HT1080 (cell line): ENCODE measurements at places on chromosomes 1 and 21.
A peak's percentile ranks its signal among the peaks of the same experiment; 100 is the strongest.

DNA sequence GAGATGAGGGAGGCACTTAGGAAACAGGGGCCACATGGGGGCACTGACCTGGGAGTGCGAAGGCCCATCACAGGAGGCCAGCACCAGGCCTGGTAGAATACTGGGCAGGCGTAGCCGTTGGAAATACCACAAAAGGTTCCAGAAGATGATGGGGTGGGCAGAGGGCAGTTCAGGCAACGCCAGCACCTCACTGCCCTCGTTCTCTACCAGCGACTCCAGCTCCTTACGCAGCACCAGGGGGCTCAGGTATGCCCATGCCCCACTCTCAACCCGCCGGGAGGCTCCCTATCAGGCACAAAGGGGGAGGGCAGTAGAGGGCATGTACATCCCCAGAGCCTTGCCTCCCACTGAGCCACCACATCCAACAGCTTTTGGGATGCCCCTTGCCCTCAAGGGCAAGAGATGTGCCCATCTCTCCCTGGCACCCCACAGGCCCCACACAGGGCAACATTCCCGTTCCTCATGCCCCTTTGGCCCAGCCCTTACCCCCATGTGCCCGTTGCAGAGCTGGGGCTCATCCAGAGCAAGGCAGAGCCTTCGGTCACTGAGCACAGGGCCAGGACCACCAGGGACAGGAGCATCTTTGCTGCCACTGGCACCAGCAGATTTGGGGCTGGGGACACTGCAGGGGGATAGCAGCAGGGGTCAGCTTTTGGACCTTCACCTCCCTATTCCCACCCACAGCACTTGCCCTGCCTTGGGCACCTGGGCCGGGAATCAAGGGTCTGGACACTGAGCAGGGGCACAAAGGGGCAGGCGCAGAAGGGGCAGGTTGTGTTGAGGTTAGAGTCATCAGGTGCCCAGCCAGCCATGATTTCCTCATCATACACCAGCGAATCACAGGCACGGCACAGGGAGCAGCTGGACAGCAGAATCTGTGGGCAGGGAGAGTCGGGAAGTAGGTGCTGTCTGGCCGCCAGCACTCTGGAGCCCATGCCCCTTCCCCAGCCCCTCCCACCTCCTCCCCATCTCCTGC, 9.7 kb upstream of the GATAD2B start:
- no peak for DNase-seq

- DNase-seq, result peak; percentile 73
Measured at GRCh38 chr1:217896490-217896889, 265.3 kb downstream of the SPATA17 start.

DNA sequence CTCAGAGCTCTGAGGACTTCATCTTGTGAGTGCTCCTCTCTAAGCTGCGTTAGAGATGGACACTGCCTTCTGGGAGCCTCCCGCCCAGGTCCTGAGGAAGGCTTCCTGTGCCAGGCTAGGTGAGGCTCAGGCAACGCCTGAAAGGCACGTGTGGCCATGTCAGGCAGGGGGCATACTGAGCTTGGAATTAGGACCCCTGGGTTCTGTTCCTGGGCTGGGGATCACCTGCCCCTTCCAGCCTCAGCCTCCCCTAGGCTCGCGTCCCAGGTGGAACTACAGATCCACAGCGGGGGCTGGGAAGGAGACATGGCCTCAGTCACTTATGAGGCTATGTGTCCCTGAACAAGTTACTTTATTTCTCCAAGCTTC, 10.0 kb upstream of the ASCL5 start:
- no peak for DNase-seq

DNA sequence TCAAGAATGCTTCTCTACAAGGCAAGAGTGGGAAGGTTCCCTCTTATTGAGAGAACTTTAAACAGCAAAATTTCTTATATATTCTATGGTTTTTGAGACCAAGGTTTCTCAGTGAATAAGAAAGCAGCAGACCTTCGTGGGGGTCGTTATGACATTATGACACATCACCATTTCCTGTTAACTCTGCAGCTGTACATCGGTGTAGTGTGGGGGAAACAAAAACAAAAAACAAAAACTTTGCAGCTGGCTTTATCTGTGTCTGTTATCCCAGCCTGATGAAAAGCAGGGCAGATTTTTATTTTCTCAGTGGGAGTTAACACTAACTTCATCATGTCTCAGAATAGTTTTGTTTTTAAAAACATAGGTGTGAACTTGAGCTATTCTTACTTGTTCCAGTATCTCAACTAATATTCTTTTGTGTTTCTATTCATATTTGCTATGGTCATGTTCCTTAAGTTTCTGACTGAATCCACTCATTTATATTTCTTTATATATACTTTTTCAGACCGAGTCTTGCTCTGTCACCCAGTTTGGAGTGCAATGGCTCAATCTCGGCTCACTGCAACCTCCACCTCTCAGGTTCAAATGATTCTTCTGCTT, 2.1 kb downstream of the SDE2 start:
- peak; percentile 34 for DNase-seq

DNA sequence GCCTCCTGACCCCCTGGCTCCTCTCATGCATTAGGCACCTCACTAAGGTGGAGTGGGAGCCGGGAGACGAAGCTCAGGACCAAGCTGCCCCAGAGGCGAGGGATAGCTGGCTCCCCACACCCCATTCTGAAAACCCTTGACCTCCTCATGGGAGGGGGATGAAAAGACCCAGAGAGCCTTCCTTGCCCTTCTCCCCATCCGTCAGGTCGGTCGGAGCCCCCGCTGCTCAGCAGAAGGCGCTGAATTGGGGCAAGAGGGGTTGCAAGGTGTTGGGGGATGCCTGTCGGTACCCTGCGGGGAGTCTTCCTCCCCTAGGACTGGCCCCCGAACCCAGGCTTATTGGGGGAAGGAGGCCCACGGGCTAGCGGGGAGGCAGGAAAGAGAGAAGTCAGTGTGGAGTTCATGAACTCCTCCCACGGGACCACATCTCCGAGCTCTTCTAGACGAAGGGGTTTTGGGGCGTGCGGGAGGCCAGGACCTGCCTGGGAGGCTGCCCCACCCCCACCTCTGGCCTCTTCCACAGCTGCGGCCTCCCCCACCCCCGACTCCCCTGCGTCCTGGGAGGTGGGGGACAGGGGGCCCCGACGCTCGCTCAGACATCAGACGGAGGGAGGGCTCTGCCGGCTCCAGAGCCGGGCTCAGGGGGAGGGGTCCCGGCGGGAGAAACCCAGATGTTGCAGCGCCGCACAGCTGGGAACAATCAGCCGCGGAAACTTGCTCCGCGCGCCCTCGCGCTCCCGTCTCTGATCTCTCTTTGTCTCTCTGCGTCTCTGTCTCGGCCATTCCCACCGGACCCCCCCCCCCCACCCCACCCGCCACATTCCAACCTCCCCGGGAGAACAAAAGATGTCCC, 719 bp downstream of the MFAP2 start:
- no peak for DNase-seq

DNA sequence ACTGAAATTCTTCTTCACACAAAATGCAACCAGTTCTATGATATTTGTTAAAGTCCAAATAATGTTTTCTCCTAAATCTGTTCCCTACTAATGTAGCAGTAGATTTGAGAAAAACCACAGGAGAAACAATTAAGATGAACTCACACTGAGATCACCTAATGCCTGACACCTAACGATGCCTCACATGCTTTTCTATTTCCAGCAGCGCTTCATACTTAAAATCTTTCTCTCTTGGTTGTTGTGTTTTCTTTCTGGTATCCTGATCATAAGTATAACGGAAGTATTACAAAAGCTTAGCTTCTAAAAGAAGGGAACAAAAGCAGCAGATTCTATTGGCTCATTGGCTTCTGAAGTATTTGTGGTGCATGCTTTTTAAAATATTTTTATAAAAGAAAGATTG, 267.2 kb upstream of the SGIP1 start:
- DNase-seq, result peak; percentile 60

GRCh38 chr1:231590453-231591198, 36.0 kb upstream of the DISC1 start:
- peak; percentile 55 for DNase-seq

GRCh38 chr1:212213784-212214183, 71.4 kb upstream of the PPP2R5A start:
- DNase-seq, result no peak

DNA sequence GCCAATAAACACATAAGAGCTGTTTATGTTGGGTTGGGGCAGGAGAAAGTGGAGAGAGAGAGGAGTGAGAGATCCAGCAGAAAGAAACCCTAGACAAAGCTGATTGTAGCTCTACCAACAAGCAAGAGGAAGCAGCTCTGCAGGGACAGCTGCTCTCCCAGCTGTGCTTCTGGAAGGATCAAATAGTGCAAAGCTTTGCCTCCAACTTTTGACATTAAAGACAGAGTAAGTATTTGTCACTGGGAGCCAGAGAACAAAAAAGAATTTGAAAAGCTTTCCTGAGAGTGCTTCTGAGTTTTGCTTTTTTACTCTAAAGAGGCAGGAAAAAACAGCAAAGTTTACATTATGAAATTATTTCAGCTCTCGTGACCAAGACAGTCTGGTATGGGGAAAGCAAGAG, 28.5 kb upstream of the C1orf198 start:
- DNase-seq, result no peak

DNA sequence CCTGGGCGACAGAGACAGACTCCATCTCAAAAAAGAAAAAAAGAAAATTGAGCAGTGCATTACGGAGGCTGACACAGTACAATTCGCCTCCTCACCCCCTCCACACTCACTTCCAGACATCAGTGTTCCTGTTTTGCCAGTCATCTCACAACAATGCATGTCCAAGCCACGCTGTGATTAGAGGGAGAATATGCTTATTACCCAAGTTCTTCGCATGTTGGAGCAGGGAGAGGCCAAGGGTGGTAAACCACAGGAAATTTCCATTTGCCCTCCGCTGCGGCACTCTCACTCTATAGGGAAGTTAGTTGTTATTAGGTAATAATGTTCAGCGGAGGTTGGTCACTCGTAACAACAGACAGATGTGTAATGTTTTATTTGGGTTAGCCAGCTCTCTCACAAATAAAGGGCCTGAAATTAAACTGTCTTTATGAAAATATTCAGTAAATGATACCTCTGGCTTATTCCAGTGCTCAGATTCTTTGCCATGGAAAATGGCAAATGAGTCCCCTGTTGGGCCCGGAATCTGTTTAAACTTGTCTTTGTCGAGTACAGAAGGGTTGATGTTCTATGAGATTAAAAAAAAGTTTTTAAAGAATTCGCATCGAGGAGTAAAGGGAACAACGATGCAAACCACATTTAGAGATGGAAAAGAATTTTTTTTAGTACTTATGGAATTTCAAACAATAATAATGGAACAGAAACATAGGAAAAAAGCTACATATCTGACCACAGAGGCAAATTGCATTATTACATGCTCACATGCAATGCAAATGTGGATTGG, 33.1 kb downstream of the KCNJ15 start:
- peak; percentile 97 for DNase-seq

GRCh38 chr1:220513834-220514233, 14.1 kb upstream of the MARK1 start:
- no peak for DNase-seq

DNA sequence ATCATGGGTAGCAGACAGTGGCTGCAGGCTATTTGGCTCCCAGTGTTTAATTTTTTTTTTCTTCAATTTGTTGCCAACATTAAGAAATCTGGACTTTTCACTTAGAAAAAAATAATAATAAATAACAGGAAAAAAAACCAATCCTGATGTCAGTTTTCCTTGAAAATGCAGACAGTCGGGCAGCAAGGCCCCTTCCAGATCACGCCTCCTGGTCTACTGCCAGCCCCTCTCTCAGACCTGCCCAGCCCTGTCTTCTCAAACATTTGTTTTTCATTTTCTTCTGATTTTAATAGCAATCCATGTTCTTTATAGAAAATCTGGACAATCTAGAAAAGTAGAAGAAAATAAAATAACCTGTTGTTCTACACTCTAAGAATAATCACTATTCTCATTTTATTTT, 15.5 kb downstream of the IFNGR2 start:
- no peak for DNase-seq

DNA sequence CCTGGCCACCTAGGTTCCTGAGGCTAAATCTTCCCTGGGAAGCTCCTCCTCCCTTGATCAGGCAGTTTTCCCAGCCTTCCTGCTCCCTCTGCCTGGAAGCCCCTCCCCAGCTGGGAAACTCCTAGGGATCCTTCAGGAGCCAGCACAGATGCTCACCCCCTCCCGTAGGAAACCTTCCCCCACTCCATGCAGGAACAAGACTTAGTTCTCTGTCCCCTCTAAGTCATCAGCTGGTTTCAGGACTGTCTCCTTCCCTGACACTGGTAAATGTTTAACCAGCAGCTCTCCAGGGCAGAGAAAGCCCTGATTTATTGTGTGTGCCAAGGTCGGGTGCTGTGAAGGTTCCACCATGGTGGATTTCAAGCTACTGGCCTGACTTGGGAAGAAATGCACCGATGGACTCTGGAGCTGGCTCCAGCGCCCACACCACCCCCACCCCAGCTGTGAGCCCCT, 25.0 kb downstream of the TTC39A start:
- DNase-seq, result no peak

DNA sequence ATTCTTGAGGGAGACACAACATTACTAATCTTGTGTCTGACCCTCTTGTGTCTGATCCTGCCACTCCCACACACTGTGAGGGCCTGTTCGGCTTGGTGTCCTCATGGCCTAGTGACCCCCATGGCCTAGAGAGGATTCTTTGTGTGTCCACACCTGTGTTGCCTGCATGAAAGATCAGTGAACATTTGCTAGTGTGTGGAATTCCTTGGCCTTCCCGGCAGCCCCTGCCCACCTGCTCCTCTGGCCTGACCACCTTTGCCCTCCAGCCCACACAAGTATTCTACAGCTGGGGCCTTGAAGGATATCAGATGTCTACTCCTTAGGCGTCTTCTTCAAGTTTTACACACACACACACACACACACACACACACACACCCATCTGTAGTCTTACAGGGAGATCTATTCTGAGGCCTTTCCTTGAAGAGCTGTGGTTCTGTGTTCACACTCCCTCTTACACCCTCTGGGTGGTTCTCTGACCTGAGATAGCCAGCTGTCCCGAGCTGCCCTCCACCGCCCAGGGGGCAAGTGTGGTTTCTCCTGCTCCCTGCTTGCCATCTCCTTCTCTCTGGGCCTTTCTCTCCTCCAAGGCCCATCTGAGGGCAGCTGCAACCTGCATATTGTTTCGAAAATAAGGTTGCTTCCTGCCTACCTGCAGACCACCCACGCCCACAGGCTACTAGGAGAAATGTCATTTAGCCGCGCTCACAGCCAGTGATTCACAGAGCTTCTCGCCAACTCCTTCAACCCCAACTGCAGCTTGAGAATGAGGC, 45.4 kb downstream of the CD247 start:
- peak; percentile 4 for DNase-seq

GRCh38 chr1:189216886-189217285, 1260.8 kb downstream of the BRINP3 start:
- no peak for DNase-seq

DNA sequence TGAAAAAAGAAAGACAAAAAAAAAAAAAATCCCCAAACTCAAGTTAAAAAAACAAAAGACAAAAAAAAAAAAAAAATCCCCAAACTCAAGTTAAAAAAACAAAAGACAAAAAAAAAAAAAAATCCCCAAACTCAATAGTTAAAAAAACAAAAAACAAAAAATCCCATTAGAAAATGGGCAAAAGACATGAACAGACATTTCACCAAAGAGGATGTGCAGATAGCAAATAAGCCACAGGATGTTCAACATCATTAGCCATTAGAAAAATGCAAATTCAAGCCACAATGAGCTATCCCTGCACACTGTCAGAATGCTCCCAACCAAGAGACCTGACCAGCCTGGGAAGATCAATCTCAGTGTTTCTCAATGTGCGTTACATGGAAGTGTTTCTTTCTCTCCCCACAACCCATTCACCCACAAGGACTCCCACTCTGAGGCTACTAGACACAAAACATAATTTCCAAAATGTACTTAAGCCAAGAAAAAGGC, 33.9 kb downstream of the MRAP start:
- DNase-seq, result no peak

GRCh38 chr1:199472018-199472417, 555.5 kb upstream of the NR5A2 start:
- no peak for DNase-seq

- DNase-seq, result no peak
Measured at GRCh38 chr1:89927049-89927448, 67.9 kb upstream of the ZNF326 start.
